GM23338 (cell line): ENCODE measurements at places on chromosomes 7 and 10. TPM values are rescaled to one million over a fixed set of nuclear protein-coding genes. Genes with fewer than 3 reads are reported as not detected.

DNA sequence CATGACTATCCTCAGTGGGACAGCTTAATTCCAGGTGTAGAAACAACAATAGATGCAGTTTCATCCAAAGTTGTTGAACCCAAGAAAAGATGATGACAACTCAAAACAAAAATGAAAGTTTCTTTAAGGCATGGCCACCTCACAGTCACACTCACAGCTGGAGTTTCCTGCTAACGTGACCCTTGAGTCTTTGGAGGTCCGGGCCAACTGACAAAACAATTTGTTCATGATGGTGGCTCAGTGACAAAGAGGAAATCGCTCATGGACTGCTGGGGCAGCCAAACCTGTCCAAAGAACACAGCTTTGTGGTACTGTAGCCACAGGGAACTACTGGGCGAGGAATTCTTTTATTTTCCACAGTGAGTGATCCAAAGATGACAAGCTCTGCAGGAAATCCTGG lies 96.0 kb upstream of the JCAD start:
- peaks cover 6% of the 10 kb centered on the region; the same call in 1 of the 2 replicates for H3K4me1 ChIP-seq
- H3K27me3 ChIP-seq = no peaks in the 10 kb centered on the region
- no peak for DNase-seq
- H3K4me3 ChIP-seq = no peak overlapping the region
- no peaks in the 10 kb centered on the region for H3K36me3 ChIP-seq

GRCh38 chr10:3090914-3091787 lies 23.8 kb downstream of the PFKP start:
- peaks cover 5% of the 10 kb centered on the region; the same call in 1 of the 2 replicates for H3K36me3 ChIP-seq
- H3K27ac ChIP-seq = 0 out of 2 replicates have a peak overlapping the region, but pooled peaks have one; percentile 10
- no peaks in the 10 kb centered on the region for H3K27me3 ChIP-seq
- DNase-seq = peak; percentile 54

GRCh38 chr10:61899997-61900828 lies 1.3 kb upstream of the ARID5B start:
- H3K27me3 ChIP-seq = peaks cover 50% of the 10 kb centered on the region
- H3K4me3 ChIP-seq = peak overlapping the region; percentile 76
- peak; percentile 45 for DNase-seq
- H3K36me3 ChIP-seq = no peaks in the 10 kb centered on the region
- peaks cover 34% of the 10 kb centered on the region for H3K4me1 ChIP-seq

GRCh38 chr7:50648570-50649169 lies 83.5 kb upstream of the DDC start:
- no peak overlapping the region for H3K27ac ChIP-seq
- H3K27me3 ChIP-seq = no peaks in the 10 kb centered on the region
- H3K4me1 ChIP-seq = no peaks in the 10 kb centered on the region
- no peak for DNase-seq
- H3K4me3 ChIP-seq = no peak overlapping the region

DNA sequence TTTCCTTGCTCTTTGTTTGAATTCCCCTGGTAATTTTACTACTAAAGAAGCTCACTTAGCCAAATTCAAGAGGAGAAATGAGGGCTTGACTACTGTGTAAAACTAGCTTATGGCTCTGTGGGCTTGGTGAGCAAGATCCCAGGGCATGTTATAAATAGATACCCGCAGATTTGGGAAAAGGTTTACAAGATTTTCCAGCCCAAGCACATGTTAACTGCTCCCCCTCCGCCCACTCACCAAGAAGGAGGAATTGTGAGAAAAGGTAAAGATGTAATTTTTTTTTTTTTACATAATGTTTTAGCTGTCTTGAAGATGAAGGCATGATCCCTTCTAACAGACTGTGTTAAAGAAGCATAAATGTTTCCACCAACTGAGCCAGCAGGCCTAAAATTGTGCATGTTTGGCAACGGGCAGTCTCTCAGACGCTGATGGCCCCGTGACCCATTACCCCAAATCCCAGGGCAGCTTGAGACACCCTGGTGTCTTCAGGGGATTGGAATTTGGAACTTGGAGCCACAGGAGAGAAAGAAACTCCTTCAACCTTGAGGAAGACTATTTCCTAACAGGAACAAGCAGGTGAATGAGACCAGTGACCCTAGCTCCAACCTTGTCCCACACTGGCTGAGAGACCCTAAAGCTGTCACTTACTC lies 429.8 kb upstream of the CELF2 start:
- H3K4me3 ChIP-seq = no peak overlapping the region
- peak overlapping the region; percentile 32 for H3K27ac ChIP-seq
- no peaks in the 10 kb centered on the region for H3K36me3 ChIP-seq
- DNase-seq = no peak

GRCh38 chr10:13792006-13792405 lies 205.2 kb downstream of the PRPF18 start:
- no peak overlapping the region for H3K27ac ChIP-seq
- H3K36me3 ChIP-seq = no peaks in the 10 kb centered on the region; the same call in 1 of the 2 replicates
- H3K27me3 ChIP-seq = no peaks in the 10 kb centered on the region
- no peak for DNase-seq
- no peak overlapping the region for H3K4me3 ChIP-seq
- H3K4me1 ChIP-seq = peaks cover 4% of the 10 kb centered on the region

GRCh38 chr10:98267894-98268693 lies at the start of gene LOXL4:
Gene LOXL4, minus strand, starts transcription at chr10:98268194. Its CDS starts 5,175 bp downstream, at chr10:98263019.
- peaks cover 11% of the 10 kb centered on the region; the same call in 1 of the 2 replicates for H3K27me3 ChIP-seq
- H3K36me3 ChIP-seq = no peaks in the 10 kb centered on the region
- peaks cover 6% of the 10 kb centered on the region for H3K4me1 ChIP-seq
- DNase-seq = peak; percentile 45

The AKR1C8 gene
- not detected in 2 replicates for polyA plus RNA-seq
